ENCODE measurements at places on chromosomes 1 and 21.

DNA sequence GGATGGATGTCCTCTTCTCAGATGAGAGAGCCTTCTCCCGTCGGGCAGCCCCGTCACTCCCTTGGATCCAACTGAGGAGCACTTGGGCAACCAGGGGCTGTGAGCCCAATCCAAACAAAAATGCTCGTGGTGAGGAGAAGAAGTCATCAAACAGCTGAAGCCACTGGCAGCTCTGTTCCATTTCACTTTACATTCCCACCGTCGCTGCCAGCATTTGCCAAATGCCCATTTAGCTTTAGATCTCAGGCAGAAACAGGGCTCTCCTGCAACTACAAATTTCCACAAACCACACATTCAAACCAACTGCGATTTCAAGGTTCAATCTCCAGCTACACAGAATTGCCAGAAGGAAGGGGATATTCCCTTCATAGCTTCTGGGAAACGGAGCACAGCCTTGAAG lies 634.6 kb downstream of the SMYD3 start:
- no peak for DNase-seq

DNA sequence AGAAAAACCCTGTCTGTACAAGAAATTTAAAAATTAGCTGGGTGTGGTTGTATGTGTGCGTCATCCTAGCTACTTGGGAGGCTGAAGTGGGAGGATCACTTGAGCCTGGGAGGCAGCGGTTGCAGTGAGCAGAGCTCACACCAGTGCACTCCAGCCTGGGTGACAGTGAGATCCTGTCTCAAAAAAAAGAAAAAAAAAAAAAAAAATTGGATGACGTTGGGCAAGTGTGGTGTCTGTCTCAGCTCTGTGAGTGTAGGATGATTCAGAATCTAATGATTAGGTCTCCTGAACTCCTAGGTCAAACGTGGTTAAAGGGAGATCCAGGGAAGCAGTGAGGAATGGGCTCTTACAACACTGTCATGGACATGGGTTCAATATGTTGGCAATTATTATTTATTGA lies 435.9 kb downstream of the KIF26B start:
- no peak for DNase-seq

DNA sequence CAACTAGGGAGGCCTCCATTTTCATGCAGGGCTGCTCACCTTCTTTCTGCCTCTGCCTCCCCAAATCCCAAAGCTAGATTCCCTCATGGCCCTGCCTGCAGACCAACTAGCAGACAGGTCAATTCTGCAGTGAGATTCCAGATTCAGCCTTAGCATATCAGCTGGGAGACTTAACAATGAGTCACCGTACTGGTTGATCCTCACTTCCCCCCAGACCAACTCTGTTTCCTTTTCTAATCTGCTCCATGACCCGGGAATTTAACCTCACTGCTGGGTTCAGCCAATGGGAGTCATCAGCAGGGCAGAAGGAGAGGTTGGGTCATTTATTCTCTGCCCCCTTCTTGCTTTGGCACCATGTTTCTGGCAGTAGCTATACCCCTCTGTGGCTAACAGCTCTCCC lies 140.6 kb upstream of the GRIK3 start:
- no peak for DNase-seq

DNA sequence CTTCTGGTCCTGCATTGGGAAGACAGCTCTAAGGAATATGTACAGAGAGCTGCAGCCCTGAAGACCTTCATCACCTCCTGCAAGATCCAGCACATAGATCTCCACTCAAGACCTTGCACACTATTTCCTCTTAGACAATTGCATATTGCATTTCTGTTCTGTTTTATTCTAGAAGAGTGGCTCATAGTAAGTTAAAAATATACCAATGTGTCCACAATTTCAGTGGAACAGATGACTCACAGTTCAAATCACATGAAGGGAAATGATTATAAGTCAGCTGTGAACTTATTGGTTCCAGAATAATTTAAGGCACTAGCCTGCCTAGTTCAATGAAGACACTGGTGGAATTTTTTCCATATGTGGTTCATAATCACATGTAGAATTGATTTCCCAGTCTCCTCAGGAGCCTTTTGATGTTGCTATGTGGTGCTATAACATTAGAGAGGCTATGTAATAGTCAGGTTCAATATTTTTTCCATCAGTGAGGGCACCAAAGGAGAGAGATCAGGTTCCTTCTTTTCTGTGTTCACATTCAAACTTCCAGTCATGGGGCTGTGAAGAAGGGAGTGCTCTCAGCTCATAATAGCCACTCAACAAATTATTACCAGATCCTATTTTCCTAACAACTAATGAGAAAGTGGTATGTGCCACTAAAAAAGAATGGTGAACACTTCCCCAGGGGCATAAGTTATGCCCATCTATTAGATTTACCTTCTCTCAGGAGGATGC lies 9.8 kb upstream of the AK5 start:
- DNase-seq, result no peak

GRCh38 chr1:203338335-203339036 lies 12.4 kb downstream of the FMOD start:
- peak; percentile 44 for DNase-seq

DNA sequence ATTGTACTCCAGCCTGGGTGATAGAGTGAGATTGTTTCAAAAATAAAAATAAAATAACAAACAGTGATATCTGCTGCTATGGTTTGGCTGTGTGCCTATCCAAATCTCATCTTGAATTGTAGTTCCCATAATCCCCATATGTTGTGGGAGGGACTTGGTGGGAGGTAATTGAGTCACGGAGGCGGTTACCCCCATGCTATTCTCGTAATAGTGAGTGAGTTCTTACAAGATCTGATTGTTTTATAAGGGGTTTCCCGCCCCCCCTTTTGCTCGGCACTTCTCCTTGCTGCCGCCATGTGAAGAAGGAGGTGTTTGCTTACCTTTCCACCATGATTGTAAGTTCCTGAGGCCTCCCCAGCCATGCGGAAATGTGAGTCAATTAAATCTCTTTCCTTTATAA lies 47.8 kb downstream of the ACTL8 start:
- DNase-seq, result no peak

DNA sequence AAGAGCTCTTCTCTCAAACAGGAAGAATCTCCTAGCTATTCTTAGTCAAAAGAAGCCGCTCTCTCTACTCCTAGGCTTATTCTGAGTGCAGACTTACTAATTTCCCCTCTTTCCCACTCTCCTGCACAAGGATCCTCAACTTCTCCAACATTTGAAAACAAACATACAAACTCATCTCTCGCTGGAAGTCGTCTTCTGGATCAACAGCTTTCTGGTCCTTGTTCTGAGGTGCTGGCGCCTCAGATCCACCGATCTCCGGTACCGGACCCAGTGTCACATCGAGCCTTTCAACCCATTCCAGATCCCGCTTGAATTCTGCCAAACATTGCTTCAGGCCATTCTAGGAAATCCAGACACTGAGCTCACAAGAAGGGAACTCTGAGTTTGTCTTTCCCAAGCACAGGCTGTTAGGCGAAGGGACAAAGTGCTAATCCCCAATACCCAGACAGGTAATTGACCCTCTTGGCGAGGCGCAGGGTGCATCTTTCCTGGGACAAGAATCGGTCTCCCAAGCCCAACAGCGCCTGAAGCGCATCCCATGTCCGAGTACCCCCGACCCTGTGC lies 696 bp downstream of the EBNA1BP2 start:
- no peak for DNase-seq

DNA sequence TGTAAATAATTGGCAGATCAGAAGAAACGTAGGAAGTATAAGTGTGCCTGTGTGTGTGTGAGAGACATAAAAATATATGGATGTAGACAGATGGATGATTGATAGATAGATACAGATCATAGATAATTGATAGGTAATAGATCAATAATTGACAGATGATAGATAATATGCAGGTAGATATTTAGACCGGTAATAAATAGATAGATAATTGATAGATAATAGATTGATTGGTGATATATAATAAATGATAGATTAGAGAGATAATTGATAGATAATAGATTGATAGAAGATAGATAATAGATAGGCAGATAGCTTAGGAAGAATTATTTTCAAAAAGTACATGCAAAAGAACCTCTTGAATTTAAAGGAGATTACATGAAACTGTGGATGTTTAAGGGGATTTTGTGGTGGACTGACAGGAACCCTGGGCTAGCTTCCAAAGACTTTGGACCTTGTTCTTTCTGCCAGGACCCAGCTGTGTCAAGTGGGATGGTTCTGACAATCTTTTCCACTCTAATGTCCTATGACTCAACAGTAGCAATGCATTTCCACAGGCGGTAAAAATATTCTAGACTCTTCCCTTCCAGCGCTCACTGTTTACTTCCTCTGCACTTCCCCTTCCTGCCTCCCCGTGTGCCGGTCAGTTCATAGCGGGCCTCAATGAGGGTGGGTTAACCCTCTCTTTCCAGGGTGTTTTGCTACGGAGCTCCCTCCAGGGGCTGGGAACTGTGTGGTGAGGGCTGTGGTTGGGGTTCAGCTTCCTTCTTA lies 39.4 kb downstream of the KCNJ15 start:
- no peak for DNase-seq

DNA sequence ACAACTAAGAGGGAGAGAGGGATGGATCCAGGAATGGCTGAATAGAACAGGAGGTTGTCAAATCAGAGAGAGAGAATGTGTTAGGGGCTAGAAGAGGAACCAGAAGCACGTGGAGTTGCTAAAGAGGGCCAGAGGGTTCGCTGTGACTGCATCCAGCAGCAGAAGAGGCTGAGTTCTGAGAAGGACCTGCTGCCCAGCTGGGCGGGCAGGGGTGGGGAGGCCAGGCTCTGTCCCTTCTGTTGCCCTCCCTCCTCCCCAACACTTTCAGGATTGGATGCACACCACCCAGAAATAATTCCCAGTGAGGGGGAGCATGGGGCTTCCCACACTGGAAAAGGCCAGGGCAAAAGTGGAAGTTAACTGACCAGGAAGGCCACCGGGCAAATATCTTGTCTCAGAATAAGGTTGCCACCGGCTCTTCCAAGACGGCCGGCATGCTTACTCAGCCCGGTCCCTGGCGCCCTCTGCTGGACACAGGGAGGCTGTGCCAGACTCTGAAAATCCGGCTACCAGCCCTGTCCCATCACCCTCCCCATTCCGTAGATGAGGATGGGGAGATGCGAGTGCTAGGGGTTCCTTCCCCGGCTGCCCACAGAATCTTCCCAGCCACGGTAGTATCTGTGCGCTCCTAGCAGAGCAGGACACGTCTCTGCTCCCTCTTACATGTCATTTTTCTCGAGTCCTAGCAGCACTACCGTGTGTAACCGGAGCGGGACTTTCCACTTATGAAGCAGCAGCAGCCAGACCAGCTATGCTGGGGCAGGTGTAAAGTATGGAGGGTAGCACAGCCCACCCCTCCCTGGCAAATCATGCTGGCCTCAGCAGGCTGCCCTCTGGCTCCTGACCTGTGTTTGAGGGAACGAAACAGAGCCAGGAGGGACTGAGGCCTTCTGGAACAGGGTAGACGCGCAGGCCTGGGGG lies 46.8 kb upstream of the A3GALT2 start:
- peak; percentile 67 for DNase-seq

GRCh38 chr1:82161700-82162141 lies 361.0 kb downstream of the ADGRL2 start:
- no peak for DNase-seq

- no peak for DNase-seq
Measured at GRCh38 chr1:12621346-12622335, 3.6 kb upstream of the DHRS3 start.

DNA sequence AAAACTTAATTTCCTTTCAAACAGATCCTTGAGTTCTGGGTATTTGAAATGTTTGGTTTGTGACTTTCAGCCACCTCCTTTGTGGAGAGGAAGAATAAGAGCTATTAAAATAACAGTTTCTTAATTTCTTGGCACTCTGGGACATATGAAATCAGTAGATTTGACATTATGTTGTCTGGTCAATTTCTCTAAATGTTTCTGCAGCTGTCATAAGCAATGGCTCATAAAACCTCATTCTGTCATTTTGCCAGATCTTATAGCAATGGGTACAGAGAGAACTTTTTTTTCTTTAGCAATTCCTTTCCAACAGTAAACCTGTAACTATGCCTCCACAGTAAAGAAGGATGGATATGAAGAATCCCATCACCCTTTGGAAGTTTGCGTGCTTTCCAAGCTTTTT lies 52.6 kb downstream of the LAMC1 start:
- DNase-seq, result no peak

- no peak for DNase-seq
Measured at GRCh38 chr1:167573035-167573434, 19.5 kb upstream of the CREG1 start.

- DNase-seq, result no peak
Measured at GRCh38 chr1:234987415-234988154, 141.1 kb downstream of the TOMM20 start.

- no peak for DNase-seq
Measured at GRCh38 chr1:9167638-9168037, 38.7 kb upstream of the GPR157 start.

GRCh38 chr1:108047085-108047484 lies 82.1 kb upstream of the VAV3 start:
- DNase-seq, result no peak

DNA sequence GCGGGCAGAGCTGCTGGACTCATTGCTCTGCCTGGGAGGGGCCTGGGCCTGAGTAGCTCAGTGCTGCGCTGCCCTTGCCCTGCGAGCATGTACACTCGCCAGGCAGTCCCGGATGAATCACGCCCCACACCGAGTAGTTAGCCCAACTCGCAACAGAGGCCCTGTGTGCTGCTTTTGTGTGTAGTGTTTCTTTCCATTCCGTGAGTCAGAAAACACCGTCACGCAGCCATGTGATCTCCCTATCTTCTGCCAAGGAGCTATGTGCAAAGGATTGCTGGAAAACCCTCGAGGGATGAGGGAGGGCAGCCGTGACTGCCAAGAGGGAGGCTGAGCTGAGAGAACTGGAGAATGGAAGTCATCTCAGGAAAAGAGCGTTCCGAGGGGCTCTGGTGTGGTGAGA lies 37.3 kb downstream of the NENF start:
- no peak for DNase-seq

GRCh38 chr1:59730302-59730701 lies 84.4 kb upstream of the HOOK1 start:
- DNase-seq, result no peak

GRCh38 chr1:117735045-117735992 lies 129.5 kb downstream of the TENT5C start:
- DNase-seq, result no peak

- DNase-seq, result peak; percentile 64
Measured at GRCh38 chr1:215526147-215526845, 40.8 kb upstream of the KCTD3 start.

- no peak for DNase-seq
Measured at GRCh38 chr21:45169001-45169400, 94.6 kb downstream of the ADARB1 start.

DNA sequence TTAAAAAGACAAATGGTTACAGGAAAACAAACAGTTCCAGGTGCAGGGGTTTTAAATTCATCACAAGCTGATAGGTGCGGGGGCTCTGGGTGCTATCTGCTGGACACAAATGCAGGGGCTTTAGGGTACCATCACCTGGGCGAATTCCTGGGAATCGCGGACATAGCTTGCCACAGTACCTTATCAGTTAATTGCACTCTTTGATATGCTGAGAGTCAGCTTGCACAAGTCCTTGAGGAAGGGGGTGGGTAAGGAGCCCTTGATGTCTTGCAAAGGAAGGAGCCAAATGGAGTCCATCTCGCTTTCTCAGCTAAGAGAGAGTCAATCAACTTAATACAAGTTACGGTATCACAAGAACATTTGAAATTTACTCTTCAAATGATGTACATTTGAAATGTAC lies 25.4 kb upstream of the TMEM54 start:
- DNase-seq, result no peak

GRCh38 chr1:28781305-28781704 lies 30.7 kb upstream of the OPRD1 start:
- no peak for DNase-seq
